ENCODE measurements at places on chromosomes 11 and 22. TPM values are rescaled to one million over a fixed set of nuclear protein-coding genes. Genes with fewer than 3 reads are reported as not detected.

Gene HBD
- total RNA-seq = 4.2 TPM

Gene OR52I2
- not detected for total RNA-seq

Gene HEPHL1
- not detected for total RNA-seq

Gene CLMP
- total RNA-seq = 11.2 TPM

Gene ALKBH8
- total RNA-seq = 7.3 TPM

Gene OTOG
- not detected for total RNA-seq

Gene CBLIF
- total RNA-seq = not detected

Gene OR6A2
- total RNA-seq = not detected

Gene INTS4
- total RNA-seq = 20.7 TPM

Gene HDAC10
- 20.9 TPM for total RNA-seq

Gene SCO2
- not detected for total RNA-seq

Gene SMIM35
- total RNA-seq = not detected

DNA sequence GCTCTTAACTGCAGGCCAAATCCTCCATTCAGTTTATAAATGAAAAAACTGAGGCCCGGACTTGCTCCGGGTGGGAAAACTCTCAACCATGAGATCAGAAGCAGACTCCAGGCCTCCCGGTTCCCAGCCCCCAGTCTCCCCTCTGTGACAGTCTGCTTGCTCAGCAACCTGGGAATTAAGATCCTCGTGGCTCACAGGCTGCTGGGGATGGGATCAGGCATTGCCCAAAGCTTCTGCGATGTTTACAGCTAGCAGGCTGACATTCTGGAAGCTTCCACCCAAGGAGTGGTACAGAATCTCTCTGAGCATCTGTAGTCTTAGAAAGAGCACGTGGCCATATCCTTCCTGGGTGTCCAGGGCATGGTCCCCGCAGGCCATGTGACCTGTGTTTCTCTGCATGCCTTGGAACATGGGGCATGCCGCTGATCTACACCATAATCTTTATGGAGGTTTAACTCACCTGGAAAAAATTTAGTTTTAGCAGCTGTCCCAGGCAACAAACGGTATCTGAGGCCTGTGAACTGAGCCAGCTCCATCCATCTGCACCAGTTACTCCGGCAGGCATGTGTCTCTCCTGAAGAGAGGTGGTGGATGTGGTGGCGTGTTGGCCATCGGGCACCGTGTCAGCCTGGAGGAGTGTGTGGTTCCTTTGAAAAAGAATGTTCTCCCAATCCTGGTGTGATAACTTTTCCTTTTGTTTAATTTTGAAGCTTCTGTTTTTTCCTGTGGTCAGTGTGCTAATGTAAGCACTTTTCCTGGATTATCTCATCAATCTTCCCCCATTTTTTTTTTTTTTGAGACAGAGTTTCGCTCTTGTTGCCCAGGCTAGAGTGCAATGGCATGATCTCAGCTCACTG is 7.9 kb downstream of the FBLN1 start:
- DNase-seq = no peak

- no peak for DNase-seq
Observed at GRCh38 chr11:92735039-92735438, 234.4 kb upstream of the MTNR1B start.

DNA sequence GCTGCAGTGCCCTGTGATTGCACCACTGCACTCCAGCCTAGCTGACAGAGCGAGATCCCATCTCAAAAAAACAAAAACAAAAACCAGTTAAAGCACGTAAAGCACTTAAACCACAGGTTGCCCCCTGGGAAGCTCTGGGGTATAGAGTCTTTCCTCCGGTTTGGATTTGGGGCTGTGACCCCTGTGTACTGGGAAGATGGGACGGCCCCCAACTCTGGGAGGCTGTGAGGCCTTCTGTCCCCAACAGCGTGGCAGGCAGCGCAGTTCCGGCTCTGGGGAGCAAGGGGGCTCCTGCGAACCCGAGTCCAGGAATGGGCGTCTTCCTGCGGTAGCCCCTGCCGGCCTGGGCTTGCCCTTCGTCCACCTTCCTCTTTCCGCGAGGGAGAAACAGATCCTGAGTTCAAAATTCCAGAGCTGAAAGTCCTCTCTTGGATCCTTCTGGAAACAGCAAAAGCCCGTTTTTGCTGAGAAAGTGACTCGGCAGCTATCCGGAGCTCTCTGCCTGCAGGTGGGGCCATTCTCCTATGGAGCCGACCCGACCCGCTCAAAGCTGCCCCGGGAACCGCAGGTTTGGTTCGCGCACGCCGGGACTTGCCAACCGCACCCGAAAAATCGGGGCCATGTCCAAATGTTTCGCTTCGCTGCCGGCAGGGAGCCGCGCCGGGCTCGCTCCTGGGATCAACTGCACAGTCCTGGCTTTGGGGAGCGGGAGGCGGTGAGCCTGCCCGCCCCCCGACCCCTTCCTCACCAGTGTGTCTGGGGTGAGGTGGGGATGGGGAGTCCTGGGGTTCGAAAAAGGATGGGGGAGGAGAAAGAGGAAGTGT is 36.3 kb upstream of the POLA2 start:
- peak; percentile 67 for DNase-seq

DNA sequence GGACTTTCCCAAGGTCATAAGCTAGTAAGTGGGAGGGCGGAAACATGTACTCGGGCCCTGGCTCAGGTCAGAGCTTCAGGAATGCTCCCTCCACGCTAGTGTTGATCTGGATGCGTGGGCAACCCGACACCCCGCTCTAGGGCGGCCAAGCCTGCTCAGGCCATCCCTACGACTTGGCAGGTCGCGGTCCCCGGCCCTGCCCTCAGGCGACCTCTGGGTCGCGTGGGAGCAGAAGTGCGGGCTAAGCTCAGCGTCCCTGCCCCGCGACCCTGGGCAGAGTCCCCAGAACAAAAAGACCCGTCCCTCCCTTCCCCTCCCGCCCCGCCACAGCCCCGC is 781 bp upstream of the TEF start:
- no peak for DNase-seq

DNA sequence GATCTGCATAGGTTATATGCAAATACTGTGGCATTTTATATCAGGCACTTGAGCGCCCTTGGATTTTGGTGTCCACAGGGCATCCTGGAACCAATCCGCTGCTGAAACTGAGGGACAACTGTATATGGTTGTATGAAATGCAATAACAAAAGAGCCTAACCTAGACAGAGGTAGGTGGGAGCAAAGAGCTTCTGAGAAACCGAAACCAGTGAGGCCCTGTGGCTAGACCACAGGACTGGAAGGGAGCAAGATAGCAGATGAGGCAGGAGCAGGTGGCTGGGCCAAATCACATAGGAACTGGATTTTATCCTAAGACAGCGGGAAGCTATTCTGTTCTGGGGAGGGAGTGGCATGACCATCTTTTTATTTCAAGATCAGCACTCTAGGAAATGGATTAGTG is 30.1 kb downstream of the RCN1 start:
- DNase-seq = no peak

- DNase-seq = no peak
Observed at GRCh38 chr11:106281455-106282173, 204.2 kb downstream of the AASDHPPT start.

DNA sequence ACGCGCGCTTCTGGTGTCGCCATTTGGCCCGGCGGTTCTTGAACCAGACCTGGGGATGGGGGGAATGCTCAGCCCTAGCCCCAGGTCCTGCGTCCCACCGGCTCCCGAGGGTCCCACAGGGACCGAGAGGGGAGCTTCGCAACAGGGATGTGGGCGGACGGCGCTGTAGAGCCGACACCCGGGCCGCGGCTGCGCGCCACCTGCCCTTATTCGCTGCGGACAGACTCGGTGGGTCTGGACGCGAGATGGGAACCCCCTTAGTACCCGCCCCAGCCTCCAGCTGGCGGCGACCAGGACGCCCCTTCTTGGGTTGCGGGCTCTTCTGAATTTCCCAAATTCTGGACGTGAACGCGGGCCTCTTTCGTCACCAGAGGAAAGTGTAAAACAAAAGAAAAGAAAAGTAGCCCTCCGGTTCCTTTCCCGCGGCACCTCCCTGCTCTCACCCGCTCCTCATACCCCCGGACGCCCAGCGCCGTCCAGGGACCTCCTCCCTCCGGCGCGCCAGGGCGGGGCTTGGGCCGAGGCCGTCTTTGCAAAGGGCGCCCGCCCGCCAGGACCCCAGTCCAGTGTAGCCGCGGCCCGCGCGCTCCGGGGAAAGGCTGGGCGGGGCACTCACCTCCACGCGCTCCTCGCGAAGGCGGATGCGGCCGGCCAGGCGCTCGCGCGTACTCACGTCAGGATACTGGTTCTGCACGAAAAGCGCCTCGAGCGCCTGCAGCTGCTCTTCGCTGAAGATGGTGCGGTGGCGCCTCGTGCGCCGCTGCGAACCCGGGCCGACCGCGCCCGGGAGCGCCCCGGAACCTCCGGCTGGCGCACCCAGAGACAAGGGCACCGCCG is 827 bp downstream of the GSC2 start:
- no peak for DNase-seq

- DNase-seq = no peak
Observed at GRCh38 chr11:131488238-131488637, 117.8 kb downstream of the NTM start.

DNA sequence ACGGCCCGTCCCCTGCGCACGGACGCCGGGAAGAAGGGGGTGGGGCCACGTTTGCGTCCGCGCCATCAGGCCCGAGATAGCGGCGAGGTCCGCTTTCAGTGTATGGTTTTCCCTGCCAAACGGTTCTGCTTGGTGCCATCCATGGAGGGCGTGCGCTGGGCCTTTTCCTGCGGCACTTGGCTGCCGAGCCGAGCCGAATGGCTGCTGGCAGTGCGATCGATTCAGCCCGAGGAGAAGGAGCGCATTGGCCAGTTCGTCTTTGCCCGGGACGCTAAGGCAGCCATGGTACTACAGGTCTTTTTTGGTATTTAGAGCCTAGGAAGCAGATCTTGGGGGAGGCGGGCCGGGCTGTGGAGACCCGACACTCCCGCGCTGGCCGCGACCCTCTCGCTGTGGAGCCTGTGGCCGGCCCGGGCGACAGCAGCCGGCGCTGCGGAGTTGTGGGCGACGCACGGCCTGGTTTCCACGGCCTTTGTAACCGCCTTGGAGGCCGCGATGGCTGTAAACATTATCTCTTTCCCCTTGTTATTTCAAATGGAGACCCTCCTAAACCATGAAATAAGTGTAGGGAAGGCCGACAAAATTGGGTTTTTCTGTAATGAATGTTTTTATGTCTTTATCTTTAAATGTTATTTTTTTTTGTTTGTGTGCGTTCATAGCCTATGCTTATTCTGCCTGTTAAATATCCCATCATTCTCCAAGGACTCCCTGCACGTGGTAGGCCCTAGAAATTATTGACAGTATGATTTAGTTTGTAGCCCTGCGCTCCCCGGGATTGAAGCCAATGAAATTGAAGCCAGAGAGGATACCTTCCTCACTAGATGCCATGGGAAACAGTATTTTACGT is at the start of gene AASDHPPT:
Gene AASDHPPT (plus strand): TSS at position 54 of the 847 bp plus-strand sequence. CDS start 49 bp downstream, at position 103.
- DNase-seq = no peak

- DNase-seq = no peak
Observed at GRCh38 chr11:9825895-9826294, 162.0 kb downstream of the SWAP70 start.

DNA sequence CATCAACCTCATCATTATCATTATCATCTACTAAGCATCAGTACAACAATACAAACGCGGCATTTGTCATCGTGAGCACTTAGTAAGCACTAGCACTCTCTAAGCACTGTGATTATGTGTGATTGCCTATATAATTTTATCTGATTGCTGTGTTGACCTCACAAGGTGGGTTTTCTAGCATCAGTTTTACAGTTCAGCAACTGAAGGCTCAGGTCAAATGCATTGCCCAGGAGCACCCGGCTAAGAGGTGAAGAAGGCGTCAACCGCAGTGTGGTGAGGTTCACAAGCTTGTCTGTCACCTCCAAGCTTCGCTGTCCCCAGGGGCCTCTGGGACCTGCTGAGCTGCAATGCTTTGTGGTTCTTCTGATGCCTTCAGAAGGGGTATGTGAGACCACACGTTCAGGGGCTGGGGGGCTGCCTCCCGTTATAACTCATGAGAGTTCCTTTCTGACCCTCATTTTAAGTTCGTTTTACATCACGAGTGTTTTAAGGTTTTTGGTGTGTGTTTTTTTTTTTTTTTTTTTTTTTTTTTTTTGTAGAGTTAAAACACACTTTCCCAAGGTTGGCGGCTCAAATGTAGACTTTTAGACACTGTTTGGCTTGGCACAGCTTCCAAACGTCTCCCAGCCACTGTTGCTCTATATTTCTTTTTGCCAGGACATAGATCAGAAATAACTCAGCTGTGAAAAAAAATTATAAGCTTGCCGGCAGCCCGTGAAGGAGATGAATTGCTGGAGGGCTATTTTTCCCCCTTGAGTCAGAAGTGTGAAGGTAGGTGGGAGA is 33.8 kb upstream of the SCUBE1 start:
- DNase-seq = no peak

GRCh38 chr11:9039198-9039597 is 35.4 kb upstream of the NRIP3 start:
- no peak for DNase-seq

- no peak for DNase-seq
Observed at GRCh38 chr11:49302360-49302759, 94.0 kb upstream of the FOLH1 start.

DNA sequence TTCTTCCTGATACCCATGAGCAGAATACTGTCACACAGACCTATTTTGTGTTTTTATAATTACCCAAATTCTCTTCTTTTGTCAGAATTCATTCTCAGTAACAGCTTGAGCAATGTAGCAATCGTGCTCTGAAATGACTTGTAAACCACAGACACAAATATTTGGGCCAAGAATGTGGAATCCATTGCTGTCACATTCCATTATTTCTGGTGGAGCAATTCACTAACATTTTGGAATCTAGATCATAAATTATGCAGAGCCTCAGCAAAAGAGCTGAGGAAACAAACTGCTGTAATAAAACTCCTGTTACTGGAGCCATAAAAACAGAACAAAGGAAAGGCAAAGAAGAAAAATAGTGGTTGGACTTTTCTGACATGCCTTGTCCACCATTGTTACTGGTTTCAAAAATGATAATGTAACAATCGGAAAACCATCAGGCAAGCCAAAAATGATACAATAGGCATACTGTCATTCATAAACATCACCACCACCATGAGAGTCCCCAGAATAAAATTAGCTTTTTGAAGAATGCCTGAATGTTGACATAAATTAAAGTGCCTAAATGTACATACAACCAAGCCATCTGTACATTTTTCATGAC is 223.4 kb upstream of the PITPNB start:
- no peak for DNase-seq

DNA sequence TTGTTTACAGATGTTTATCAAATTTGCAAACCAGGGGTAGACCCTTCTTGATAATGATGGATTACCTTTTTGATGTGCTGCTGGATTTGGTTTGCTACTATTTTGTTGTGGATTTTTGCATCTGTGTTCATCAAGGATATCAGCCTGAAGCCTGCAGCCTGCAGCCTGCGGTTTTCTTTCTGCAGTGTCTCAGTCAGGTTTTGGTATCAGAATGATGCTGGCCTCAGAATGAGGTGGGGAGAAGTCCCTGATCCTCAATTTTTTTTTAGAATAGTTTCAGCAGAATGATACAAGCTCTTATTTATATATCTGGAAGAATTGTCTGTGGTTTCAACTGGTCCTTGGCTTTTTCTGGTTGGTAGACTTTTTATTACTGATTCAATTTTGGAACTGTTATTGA is 19.7 kb upstream of the RAB38 start:
- DNase-seq = no peak

Measured in heart left ventricle (tissue), 16 donors.